ENCODE measurements at places on chromosomes 7 and 10. TPM values are rescaled to one million over a fixed set of nuclear protein-coding genes. Genes with fewer than 3 reads are reported as not detected.

PTPRZ1 gene
- 0.87 TPM for polyA plus RNA-seq

EIF4H gene
- 98.4 TPM for polyA plus RNA-seq

HTR5A gene
- polyA plus RNA-seq: not detected

ATE1 gene
- 5.4 TPM for polyA plus RNA-seq

INHBA gene
- polyA plus RNA-seq: 0.38 TPM

AKR1B15 gene
- not detected for polyA plus RNA-seq

NXPH1 gene
- not detected for polyA plus RNA-seq

CTAGE4 gene
- 1.2 TPM for polyA plus RNA-seq

CPA5 gene
- polyA plus RNA-seq: 3.6 TPM

WIPF3 gene
- 0.58 TPM for polyA plus RNA-seq

PTN gene
- polyA plus RNA-seq: 4.5 TPM

CYTH3 gene
- polyA plus RNA-seq: 2.5 TPM

GOT1 gene
- 12.3 TPM for polyA plus RNA-seq

ITIH5 gene
- 1.1 TPM for polyA plus RNA-seq

CLEC5A gene
- polyA plus RNA-seq: 0.09 TPM

GBX1 gene
- polyA plus RNA-seq: not detected

AOAH gene
- polyA plus RNA-seq: 49.6 TPM

NUDT13 gene
- polyA plus RNA-seq: 3.1 TPM

PODXL gene
- 5.0 TPM for polyA plus RNA-seq

SMNDC1 gene
- 11.5 TPM for polyA plus RNA-seq

RADIL gene
- polyA plus RNA-seq: 0.63 TPM

KCND2 gene
- polyA plus RNA-seq: 0.32 TPM

SPOCK2 gene
- 28.4 TPM for polyA plus RNA-seq

TRIL gene
- polyA plus RNA-seq: 0.33 TPM

ACSM6 gene
- not detected for polyA plus RNA-seq

SMURF1 gene
- polyA plus RNA-seq: 4.2 TPM

EPC1 gene
- polyA plus RNA-seq: 21.4 TPM

TSPAN12 gene
- 4.7 TPM for polyA plus RNA-seq

INMT gene
- polyA plus RNA-seq: 15.6 TPM

SPDYE11 gene
- not detected for polyA plus RNA-seq

ZFAND4 gene
- polyA plus RNA-seq: 3.6 TPM

All from spleen (tissue), 13 donors.